Right renal pelvis (tissue), 4 donors: ENCODE measurements at places on chromosomes 4 and X. TPM values are rescaled to one million over a fixed set of nuclear protein-coding genes. Genes with fewer than 3 reads are reported as not detected.

DNA sequence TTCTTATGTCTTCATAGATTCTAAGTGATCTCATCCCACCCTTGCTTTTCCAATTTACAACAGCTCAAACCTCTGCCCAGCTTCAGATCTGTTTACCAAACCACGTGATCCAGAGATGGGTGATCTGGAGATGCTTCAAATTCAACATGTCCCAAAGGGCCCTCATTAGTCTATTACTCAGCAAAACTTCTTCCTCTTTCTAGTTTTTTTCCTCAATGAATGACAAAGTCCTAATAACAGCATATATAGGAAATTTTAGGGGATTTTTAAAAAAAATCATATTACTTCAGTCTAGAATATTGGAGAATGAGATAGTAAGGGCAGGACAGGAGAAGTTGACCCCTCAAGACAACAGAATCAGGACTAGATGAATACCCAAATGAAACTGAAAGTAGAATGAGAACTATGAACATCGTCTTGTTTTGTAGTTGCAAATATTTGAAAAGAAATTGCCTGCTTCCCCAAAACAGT, 127.1 kb downstream of the CFAP299 start:
- no peak for DNase-seq

- no peak for DNase-seq
These were observed 32.4 kb upstream of the REPS2 start for GRCh38 chrX:16914058-16914457.

DNA sequence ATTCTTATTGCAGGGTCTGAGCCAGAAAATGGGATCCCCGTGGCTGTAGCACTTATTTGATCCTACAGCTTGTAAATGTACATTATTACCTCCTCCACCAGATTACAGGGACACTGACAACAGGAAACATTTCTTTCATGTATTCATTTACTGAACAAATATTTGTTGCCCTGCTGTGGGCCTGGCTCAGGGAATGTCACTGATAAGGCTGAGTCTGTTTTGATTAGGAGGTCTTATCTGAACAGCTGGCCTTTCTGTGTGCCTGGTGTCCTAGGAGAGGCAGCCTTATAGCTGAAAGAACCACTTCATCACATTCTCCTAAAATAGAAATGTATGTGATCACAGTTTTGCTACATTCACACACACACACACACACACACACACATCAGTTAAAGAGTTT, 45.5 kb upstream of the PROM1 start:
- no peak for DNase-seq

The SLC7A11 gene
- polyA plus RNA-seq: 1.9 TPM

GRCh38 chr4:54541426-54542118, 116.2 kb upstream of the KIT start:
- DNase-seq: no peak

DNA sequence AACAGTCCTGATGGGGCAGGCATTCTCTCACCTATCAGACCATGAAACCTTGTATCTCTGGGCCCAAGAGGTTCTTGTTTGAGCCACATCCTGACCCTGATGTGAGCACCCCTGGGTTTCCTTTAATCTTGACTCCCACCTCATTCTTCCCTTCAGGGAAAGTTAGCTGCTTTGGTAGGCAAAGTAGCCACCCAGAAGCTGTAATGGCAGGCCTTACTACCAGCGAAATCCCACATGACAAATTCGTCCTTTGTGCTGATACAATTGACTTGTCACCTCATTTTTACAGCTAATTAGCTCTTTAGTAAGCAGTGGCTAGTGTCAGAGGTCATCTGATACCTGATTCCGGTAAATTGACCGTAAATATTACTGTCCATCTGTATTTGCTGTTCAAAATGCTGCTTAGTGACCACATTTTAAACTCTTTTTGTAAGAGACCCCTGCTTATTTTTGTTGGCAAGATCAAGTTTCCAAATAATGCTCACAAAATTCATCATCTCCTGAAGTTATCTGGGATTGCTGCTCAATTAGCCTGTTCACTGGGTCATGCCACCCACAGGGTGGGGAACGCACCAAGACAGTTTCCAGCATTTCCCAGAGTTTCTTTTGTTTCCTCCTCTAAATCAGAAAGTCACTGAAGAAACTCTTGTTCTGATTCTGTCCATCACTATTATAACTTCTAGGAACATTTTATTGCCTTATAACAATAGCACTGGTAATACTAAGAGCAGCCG, 329.7 kb downstream of the GPAT3 start:
- DNase-seq: no peak

DNA sequence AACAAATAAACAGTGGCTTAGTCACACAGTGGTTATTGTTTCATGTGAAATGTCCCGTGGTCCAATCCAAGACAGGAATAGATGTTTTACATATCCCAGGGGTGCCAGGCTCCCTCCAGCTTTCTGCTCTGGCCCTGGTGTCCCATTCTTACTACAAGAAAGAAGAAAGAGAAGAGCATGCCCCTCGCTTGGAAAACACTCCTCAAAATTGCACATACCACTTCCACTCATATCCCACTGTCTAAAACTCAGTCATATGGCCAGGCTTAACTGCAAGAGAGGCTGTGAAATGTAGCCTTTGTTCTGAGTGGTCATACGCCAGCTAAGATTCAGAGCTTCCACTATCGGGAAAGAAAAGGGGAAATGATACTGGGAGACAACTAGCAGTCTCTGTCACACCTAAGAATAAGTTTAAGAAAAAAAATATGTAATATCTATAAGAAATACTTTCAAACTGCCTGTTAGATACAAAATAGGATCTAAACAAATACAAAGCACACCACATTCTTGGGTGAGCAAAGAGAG, 306.8 kb upstream of the FAM241A start:
- DNase-seq: no peak

- DNase-seq: no peak
These were observed 74.5 kb downstream of the DCLK2 start for GRCh38 chr4:150152766-150153165.

The BEX4 gene
- polyA plus RNA-seq: 184 TPM

DNA sequence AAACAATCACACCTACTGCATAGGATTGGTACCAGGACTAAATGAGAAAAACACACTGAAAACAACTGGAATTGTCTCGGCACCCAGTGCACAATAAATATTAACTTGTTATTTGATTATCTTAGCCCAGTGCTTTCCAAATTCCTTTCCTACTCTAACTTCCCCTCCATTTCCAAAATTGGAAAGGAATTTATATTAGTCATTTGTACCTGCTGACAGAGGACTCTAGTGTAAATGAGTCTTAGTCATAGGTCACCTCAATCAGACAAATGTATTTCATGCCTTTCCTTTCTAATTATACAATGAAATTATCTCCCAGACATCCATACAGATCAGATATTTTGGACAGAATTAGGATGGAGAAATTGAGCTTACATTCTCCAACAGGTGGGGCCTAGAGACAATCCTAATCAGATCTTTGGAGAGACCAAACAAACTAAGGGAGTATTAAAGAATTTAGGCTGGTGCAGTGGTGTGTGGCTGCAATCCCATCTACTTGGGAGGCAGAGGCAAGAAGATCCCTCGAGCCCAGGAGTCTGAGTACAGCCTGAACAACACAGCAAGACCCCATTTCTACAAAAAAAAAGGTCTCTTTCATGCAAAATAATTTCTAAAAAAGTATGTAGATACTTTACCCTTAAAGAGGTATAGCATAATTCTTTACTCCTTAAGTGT, 10.1 kb downstream of the SH3D19 start:
- DNase-seq: no peak
